Activated T-cell treated with anti-CD3 and anti-CD28 coated beads, Interleukin-2, amount 50 U/mL, for 24 hours (primary cell): ENCODE measurements at places on chromosomes 16 and 17.

DNA sequence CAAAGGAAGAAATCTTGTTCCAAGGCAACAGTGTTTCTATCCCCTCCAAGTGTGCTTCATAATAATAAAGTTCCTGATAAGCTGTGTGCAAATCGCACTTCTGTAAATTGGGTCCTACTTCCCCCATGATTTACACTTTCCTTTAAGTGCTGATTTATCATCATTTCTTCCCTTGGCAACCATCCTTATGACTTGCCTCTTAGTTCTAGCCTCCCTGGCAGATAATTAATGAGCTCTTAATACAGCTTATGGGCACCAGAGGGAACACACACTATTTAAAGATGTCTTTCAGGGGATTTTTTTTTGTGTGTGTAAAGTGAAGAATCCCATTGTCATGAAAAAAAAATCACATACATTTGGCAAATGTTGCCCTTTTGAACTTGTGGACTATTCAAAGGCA, 101.6 kb upstream of the MPHOSPH6 start:
- no peak for DNase-seq

- DNase-seq, result no peak
Observed at GRCh38 chr17:39704821-39705551, 5.1 kb downstream of the ERBB2 start.

- no peak for DNase-seq
Observed at GRCh38 chr16:23832882-23833281, 2.9 kb upstream of the PRKCB start.

DNA sequence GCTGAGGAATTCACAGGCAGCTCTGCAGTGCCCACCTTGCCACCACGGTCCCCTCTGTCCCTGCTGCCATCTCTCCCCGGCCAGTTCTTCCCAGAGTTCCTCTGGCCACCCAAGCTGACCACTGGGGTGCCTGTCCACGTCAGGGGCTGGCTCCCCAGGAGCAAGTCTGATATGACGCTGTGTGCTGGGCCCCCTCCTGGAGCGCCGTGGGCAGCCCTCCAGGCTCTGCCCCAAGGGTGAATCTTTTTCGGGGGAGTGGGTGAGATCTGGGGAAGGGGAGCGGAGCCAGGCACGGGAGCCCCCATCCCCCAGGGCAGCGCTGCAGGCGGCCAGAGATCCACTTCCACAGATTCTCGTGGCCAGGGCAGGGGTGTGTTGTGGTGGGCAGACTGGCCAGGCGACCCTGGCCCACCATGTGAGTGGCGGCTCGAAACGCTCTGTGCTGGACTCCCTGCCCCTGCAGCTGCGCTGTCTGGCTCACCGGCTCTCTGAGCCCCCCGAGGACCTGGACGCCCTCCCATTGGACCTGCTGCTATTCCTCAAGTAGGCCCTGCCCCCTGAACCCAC, 3.7 kb downstream of the MSLN start:
- no peak for DNase-seq

GRCh38 chr17:62653826-62654761, 26.6 kb downstream of the MRC2 start:
- DNase-seq, result no peak

DNA sequence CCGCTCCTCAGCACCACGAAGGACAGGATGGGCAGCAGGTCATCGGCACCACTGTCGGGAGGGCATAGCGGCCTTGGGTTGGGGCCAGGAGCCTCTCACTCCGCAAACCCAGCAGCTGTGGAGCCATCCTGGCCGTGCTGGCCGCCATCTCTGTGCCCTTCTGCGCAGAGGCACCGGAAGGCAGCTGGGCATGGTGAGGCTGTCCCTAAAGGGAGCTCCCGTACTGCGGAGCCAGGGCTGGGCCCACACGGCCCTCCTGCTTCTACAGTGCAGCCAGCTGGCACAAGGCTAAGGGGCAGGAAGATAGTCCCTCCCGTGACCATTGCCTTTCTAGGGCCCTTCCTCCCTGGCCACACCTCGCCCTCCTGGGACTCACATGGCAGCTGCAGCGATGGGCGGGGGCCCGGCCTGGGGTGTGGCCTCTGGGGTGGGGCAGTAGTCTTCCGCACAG, 7.0 kb upstream of the SPATA2L start:
- no peak for DNase-seq
